Ascending aorta (tissue), 2 donors: ENCODE measurements at places on chromosomes 12 and 14. TPM values are rescaled to one million over a fixed set of nuclear protein-coding genes. Genes with fewer than 3 reads are reported as not detected.

- no peaks in the 10 kb centered on the region for H3K36me3 ChIP-seq
- no peak for DNase-seq
- no peak overlapping the region for H3K4me3 ChIP-seq
- no peaks in the 10 kb centered on the region for H3K4me1 ChIP-seq
Measured at GRCh38 chr12:98228683-98229539, 286.5 kb upstream of the TMPO start.

DNA sequence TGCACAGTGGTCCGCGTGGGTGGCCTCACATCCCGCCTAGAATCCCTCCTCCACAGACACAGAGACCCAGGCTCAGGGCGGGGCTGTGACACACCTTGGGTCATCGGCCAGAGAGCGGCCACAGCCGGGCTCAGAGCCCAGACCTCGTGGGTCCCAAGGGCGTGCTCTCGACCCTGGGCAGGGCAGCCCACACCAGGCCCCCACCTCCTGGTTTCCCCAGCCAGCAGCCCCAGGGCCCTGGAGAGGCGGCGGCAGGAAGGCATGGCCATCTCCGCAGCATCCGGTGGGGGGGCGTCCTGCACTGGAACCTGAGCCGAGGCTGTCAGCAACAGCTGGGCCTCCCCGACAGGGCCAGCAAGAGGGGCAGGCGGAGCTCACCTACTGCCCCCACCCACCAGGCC lies 15.2 kb downstream of the JAG2 start:
- H3K27ac ChIP-seq, result no peak overlapping the region
- no peaks in the 10 kb centered on the region for H3K4me1 ChIP-seq
- H3K27me3 ChIP-seq, result no peaks in the 10 kb centered on the region
- H3K36me3 ChIP-seq, result no peaks in the 10 kb centered on the region
- DNase-seq, result no peak

DNA sequence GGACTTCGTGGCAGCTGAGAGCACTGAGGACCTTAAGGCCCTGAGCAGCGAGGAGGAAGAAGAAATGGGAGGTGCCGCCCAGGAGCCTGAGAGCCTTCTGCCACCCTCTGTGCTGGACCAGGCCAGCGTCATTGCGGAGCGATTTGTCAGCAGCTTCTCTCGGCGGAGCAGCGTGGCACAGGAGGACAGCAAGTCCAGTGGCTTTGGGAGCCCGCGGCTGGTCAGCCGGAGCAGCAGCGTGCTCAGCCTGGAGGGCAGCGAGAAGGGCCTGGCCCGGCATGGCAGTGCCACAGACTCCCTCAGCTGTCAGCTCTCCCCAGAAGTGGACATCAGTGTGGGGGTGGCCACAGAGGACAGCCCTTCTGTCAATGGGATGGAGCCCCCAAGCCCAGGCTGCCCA lies 37.0 kb downstream of the PLEKHG3 start:
- H3K36me3 ChIP-seq, result peaks cover 81% of the 10 kb centered on the region
- H3K27me3 ChIP-seq, result no peaks in the 10 kb centered on the region
- H3K27ac ChIP-seq, result no peak overlapping the region
- peaks cover 4% of the 10 kb centered on the region for H3K4me1 ChIP-seq
- no peak overlapping the region for H3K4me3 ChIP-seq

- no peak for DNase-seq
- H3K4me3 ChIP-seq, result no peak overlapping the region
- no peaks in the 10 kb centered on the region for H3K36me3 ChIP-seq
Measured at GRCh38 chr12:51836041-51836826, 12.3 kb downstream of the FIGNL2 start.

DNA sequence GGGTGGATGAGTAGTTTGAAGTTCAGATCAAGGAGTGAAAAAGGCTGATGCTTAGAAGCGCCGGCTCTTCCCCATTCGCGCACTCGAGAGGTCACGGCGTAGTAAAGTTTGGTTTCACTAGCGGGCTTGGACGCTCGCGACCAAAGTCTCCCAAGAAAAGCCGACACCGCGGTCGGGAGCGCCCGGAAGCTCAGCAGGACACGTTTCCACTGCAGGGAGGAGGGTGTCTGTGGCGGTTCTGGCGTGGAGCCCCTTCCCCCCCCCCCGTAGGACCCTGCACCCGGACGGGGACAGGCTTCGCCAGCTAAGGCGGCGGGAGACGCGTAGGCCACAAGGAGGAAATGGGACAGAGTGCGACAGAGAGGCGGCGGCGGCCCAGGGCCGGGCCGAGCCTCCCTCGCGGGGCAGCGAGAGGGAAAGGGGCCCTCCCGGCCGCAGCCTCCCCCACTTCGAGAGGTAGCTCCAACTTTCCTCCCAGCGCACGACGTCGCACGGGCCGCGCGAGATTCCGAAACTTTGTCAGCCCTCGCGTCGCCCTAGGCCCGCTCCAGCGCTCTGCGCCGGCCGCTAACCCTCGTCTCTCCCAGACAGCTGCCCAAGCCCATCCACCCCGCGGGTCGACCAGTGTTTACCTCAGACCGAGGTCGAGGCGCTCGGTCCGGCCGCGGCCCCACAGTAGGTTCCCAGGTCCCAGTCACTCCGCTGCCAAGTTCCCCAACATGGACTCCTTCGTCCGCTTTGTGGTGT lies 480 bp downstream of the SCAF11 start:
- no peak for DNase-seq
- peaks cover 31% of the 10 kb centered on the region for H3K4me1 ChIP-seq
- no peaks in the 10 kb centered on the region for H3K27me3 ChIP-seq
- peak overlapping the region; percentile 98 for H3K27ac ChIP-seq
- H3K36me3 ChIP-seq, result peaks cover 3% of the 10 kb centered on the region

DNA sequence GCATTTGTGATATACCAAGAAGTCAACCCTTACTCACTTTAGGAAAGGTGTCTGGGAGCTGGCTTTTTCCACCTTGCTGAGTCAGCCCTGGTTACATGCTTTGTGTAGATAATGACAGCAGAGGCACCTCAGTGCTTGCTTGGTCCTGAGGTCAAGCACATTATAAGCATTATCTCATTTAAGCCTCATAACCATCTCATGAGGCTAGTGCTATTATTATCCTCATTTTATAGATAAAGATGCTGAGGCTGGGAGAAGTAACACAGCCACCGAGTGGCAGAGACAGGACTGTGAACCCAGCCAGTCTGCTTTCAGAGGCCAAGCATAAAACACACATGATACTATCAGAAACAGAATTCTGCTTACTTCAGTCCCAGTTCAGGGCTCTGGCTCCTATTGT lies 29.4 kb downstream of the MAX start:
- H3K27ac ChIP-seq, result no peak overlapping the region
- H3K27me3 ChIP-seq, result no peaks in the 10 kb centered on the region
- H3K4me3 ChIP-seq, result no peak overlapping the region
- no peak for DNase-seq

- no peak for DNase-seq
- H3K36me3 ChIP-seq, result peaks cover 8% of the 10 kb centered on the region
- no peaks in the 10 kb centered on the region for H3K27me3 ChIP-seq
- no peak overlapping the region for H3K4me3 ChIP-seq
- H3K4me1 ChIP-seq, result no peaks in the 10 kb centered on the region
Measured at GRCh38 chr14:90574188-90575131, 177.6 kb downstream of the CALM1 start.

- H3K27ac ChIP-seq, result peak overlapping the region; percentile 51
- no peaks in the 10 kb centered on the region for H3K27me3 ChIP-seq
- no peaks in the 10 kb centered on the region for H3K4me1 ChIP-seq
- H3K4me3 ChIP-seq, result no peak overlapping the region
- no peak for DNase-seq
Measured at GRCh38 chr12:80041692-80042091, 57.6 kb upstream of the OTOGL start.

DNA sequence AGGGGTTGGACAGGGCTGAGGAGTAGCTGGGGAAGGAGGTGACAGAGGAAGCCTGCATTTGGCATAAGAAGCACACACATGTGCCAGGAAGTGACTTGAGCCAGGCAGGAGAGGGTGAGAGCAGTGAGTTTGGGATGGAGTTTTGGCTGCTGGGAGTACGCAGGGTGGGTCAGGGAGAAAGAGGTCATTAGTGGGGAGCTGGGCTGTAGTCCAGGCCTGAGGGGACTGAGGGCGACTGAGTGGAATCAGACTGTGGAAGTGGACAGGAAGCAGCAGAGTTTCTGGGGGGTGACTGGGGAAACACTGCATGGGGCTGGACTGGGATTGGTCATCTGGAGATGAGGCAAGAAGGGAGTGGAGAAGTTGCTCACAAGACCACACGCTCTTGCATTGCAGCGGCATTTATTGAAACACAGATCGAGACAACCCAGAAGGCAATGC lies 7.6 kb downstream of the KRT85 start:
- DNase-seq, result no peak
- no peaks in the 10 kb centered on the region for H3K27me3 ChIP-seq

GRCh38 chr14:44896275-44897040 lies 65.3 kb downstream of the KLHL28 start:
- peak overlapping the region; percentile 32 for H3K4me3 ChIP-seq
- H3K4me1 ChIP-seq, result peaks cover 13% of the 10 kb centered on the region
- peak overlapping the region; percentile 100 for H3K27ac ChIP-seq
- no peaks in the 10 kb centered on the region for H3K27me3 ChIP-seq
- no peak for DNase-seq
- H3K36me3 ChIP-seq, result peaks cover 4% of the 10 kb centered on the region

DNA sequence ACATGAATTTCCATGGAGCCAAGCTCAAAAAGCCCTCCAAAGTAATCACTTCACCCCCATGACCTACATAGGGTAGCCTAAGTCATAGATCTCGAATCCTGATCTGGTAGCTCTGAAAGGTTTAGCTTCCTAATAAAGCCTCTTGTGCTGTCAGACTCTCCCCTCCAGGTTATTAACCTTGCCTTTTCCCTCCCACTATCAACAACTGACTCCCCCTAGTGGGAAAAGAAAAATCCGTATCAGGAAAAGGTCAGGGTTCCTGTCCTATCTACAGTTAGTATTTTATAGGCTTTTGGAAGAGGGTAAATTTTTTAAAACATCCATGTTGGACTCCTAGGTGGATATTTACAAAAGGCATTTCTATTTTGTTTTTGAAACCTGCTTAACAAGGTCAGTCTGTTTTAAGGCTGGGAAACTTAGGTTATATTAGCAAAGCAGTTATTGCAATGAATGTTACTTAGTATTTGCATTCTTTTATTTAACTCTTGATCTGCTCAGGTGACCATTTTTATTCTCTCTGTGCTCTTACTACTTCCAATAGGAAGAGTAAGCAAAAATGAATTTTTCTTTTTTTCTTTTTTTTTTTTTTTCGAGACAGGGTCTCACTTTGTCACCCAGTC lies 8.0 kb downstream of the YY1 start:
- no peak for DNase-seq
- H3K27me3 ChIP-seq, result no peaks in the 10 kb centered on the region
- H3K36me3 ChIP-seq, result no peaks in the 10 kb centered on the region

- no peaks in the 10 kb centered on the region for H3K27me3 ChIP-seq
- no peak overlapping the region for H3K4me3 ChIP-seq
- H3K36me3 ChIP-seq, result peaks cover 27% of the 10 kb centered on the region
- no peaks in the 10 kb centered on the region for H3K4me1 ChIP-seq
- DNase-seq, result no peak
Measured at GRCh38 chr12:53173085-53173715, 7.3 kb upstream of the ZNF740 start.

GRCh38 chr12:27226407-27226929 lies 17.6 kb upstream of the STK38L start:
- no peak for DNase-seq
- H3K27ac ChIP-seq, result peak overlapping the region; percentile 30
- H3K27me3 ChIP-seq, result no peaks in the 10 kb centered on the region

- no peaks in the 10 kb centered on the region for H3K27me3 ChIP-seq
- H3K4me3 ChIP-seq, result peak overlapping the region; percentile 48
- H3K27ac ChIP-seq, result no peak overlapping the region
- H3K4me1 ChIP-seq, result no peaks in the 10 kb centered on the region
- peak; percentile 59 for DNase-seq
Measured at GRCh38 chr12:661720-662486, 1.3 kb downstream of the NINJ2 start.

GRCh38 chr14:63962906-63963305 lies 110.1 kb downstream of the SYNE2 start:
- no peak overlapping the region for H3K4me3 ChIP-seq
- no peaks in the 10 kb centered on the region for H3K4me1 ChIP-seq
- peaks cover 34% of the 10 kb centered on the region for H3K36me3 ChIP-seq
- H3K27ac ChIP-seq, result no peak overlapping the region

DNA sequence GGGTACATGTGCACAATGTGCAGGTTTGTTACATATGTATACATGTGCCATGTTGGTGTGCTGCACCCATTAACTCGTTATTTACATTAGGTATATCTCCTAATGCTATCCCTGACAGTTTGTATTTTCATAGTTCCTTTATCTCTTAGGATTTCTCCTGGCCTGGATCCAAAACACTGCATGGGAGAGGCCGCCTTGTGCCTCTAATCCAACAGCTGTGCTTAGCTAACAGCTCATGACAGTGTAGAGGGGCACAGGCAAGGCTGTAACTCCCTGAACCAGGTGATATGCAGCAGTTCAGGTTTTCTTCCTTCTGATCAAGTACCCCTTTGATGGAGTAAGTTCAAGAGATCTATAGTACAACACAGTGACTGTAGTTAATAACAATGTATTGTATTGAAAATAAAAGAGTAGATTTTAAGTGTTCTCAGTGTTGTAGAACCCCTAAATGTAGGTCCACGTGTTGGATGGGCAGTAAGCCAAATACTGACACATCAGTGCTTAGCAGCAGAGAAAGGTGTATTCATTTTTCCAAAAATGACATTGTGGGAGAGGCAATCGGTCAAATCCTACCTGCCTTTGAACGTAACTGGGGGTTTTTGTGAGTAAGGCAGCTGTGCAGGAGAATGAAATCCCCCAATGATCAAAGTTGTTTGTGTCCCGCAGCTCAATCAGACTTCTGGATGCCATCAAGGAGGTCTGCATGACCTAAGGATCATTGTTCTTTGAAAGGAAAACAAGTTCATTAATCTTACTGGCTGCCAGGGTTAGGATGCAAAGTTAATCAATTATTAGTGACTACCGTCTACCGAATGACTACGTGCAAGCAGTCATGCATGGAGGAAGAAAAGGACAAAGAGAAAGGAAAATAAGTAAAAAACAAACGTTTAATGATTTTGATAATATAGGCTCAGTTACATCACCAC lies 89.3 kb upstream of the FGD4 start:
- no peak overlapping the region for H3K27ac ChIP-seq
- no peak overlapping the region for H3K4me3 ChIP-seq
- peaks cover 9% of the 10 kb centered on the region for H3K36me3 ChIP-seq
- no peak for DNase-seq

- H3K36me3 ChIP-seq, result peaks cover 28% of the 10 kb centered on the region
- H3K4me1 ChIP-seq, result no peaks in the 10 kb centered on the region
- H3K27ac ChIP-seq, result no peak overlapping the region
Measured at GRCh38 chr12:131803961-131804521, 24.2 kb upstream of the MMP17 start.

Gene C12orf50
- not detected for total RNA-seq

Gene KRT75
- total RNA-seq, result not detected

Gene DIO3
- not detected for total RNA-seq

Gene CCND2
- total RNA-seq, result 150 TPM

Gene CD69
- total RNA-seq, result 1.3 TPM

Gene SERPINA3
- 207 TPM for total RNA-seq

Gene CIDEB
- 72.8 TPM for total RNA-seq
